ENCODE measurements at places on chromosomes 7 and 10.
A peak's percentile ranks its signal among the peaks of the same experiment; 100 is the strongest.

DNA sequence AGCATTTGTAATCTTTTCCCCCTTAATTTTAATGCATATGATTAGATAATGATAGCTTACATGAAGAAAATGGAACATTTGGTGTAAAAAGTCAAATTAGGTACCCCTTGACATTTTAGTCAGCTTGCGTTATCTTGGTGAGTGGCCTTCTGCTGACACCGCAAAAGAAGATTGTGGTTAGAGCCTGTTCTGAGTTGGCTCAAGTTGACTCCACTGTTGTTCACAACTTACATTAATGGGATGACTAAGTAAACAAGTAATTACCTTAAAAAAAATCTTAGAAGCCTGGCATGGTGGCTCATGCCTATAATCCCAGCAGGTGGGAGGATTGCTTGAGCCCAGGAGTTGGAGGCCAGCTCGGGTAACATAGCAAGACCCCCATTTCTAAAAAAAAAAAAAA is 24.2 kb downstream of the TRRAP start:
- DNase-seq: no peak

- no peak for DNase-seq
Measured at GRCh38 chr7:145633513-145633912, 483.1 kb upstream of the CNTNAP2 start.

DNA sequence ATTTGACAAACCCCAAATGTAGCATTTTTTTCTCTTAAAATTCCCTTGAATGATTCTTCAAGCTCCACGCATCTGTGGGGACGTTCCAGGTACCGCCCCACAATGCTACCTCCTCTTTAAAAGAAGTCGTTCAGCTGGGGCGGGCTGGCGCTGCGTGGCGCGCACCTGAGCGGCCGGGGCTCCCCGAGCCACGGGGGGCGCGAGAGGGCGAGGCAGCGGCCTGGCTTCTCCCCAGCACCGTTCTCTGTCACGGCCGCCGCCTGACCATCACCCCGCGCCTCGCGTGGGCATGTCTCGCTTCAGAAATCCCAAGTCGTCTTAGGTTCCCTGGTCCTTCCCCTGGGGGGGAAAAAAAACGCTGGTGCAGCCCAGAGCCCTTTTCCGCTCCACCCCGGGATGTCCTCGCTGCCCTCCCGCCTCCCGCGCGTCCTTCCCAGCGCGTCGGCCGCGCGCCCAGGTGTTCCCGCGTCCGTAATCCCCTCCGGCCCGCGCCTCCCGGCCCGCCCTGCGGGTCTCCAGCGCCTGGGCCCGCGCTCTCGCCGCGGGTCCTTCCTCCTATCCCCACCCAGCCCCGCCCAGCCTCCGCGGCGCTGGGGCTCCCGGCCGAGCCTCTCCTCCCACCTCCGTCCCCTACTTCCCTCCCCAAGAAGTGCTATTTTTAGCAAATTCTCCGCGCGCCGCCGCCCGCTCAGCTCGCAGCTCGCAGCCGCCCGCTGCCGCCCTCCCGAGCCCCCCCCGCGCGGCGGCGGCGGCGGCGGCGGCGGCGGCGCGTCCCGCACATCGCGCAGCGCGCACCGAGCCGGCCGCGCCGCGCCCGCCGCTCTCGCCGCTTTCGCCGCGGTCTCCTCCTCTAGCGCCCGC is 58.7 kb upstream of the PRPS1L1 start:
- DNase-seq: peak; percentile 22

DNA sequence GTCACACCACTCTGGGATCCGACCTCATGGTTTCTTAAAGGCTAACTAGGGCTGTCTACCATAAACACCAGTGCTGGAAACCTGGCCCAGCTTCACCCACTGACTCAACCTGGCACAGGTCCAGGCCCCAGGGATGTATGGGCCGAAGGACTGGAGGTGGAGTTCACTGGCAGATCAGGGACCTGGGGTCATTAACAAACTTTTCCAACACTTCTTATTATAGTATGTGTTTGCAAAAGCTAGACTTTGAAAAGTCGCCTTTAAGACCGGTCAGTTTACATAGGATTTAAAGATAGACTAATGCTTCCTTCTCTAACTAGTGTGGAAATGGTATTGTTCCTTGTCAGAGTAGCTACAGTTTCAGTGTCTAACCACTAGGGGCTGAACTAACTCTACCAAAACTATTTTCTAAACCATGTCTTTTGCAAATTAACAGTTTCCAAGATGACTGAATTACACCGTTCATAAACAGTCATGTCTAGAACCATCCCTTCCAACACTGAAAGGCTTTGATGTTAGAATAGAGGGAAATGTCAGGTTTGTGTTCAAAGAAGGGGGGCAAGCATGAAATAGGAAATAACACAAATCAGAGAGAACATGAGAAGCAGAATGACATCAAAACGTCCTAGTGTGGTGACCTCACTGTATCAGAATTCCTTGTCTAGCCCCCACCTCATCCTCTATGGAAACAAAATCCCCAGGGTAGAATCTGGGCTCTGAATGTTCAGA is 29.7 kb downstream of the STN1 start:
- peak; percentile 89 for DNase-seq

GRCh38 chr10:95562341-95562965 is 1.3 kb upstream of the SORBS1 start:
- no peak for DNase-seq

- no peak for DNase-seq
Measured at GRCh38 chr10:63723320-63723719, 202.1 kb downstream of the REEP3 start.

DNA sequence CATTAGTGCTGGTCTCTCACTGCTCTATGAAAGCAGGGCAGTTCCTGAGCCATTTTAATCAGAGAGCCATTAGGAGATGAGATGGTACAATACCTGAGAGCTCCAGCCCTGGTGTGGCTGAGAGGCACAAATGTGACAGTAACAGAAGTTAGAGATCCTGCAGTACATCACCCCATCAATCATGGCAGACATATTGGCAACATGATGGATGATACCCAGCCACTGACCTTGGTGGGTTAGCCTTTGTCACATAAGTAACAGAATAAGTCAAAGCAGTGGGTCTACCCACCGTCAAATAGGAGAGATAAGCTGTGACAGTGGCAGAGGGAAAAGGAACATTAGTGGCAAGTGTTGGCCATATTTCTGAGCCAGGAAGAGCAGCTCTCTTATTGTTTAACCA is 53.3 kb upstream of the NXPH1 start:
- DNase-seq: no peak

- DNase-seq: no peak
Measured at GRCh38 chr7:74379938-74380337, 73.8 kb upstream of the GTF2IRD1 start.

DNA sequence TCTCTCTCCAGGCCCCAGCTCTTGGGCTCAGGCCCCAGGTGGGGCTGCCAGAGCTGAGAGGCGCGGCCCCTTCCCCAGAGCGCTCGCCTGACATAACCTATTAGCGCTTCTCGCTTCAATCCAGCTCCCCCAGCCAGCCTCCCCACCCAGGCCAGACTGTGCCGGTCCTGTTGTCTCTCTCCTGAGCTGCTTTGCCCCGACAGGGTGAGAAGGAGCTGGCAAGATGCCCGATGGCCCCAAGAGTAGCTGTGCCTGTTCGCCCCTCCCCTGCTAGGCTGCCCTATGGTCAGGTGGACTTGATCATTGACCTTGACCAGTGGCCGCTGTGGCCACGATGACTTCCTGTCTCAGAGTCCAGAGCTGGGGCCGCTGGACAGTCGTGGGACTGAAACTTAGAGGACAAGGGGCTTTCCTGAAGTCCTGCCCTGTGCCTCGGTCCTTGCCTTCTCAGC is 9.1 kb downstream of the TMEM270 start:
- DNase-seq: no peak

Measured in kidney tubule cell (primary cell).